Choroid plexus epithelial cell (primary cell): ENCODE measurements at places on chromosomes 7 and 10.
A peak's percentile ranks its signal among the peaks of the same experiment; 100 is the strongest.

- DNase-seq = peak; percentile 48
Observed at GRCh38 chr10:6738112-6738768, 158.2 kb upstream of the PRKCQ start.

DNA sequence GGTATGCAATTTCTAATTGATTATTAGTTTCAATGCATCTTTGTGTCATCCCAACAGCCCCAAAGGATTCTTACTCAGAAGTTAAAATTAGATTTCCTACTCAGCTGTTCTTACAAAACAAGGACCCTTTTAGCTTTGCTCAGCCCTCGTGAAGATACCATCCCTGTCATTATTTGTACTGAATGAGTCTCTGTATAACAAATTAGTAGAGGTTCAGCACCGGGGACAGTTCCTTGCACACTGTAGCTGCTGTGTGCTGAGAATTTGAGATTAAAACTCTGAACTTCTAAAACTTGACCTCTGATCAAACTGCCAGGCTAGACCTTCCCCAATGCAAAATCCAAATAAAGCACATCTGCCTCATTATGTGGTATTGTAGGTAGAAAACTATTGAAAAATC, 299.1 kb downstream of the LHFPL3 start:
- peak; percentile 36 for DNase-seq

DNA sequence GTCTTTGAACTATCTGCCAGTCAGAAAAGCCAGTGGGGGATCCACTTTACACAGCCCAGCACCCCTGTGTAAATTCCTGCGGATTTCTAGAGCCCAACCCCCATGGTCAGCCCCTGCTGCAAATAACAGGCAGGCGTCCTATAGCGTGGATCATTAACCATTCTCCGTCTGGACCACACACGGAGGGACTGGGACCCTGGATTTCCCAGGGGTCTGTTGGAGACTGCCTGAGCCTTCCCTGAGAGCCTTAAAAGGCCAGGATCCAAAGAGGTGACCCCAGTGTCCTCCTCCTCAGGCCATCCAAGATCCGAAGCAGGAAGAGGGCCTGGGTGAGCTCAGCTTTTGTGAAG, 11.2 kb upstream of the GRID1 start:
- no peak for DNase-seq

DNA sequence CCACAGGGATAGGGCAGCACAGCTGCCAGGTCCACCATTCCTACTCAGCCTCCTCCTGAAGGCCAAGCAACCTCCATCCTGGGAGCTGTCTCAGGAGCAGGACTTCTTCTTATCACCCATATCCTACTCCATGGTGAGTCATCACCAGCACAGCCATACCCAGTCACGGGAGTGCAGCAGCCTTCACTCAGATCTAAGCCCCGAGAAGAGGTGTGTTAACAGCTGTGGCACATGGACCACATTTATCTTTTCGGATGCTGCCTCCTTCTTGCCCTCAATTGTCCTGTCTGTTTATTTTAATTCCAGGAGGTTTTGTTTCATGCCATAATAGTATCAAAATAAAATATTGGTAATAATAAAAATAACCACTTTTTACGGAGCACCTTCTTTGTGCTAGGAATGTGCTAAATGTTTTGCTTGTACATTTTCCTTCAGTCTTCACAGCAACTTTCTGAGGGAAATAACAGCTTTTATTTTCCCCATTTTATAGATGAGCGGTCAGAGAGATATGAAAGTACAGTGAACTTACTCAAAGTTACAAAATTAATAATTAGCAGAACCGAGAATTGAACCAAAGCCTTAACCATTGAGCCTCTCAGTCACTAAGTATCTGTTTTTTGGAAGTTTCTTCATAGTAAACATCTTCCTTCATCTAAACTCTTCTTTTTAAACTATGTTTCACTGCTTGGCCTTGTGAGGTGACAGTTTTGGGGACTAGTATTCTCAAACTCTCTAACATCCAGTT, 2.5 kb upstream of the KEL start:
- no peak for DNase-seq

- no peak for DNase-seq
Observed at GRCh38 chr7:98935811-98936210, 57.5 kb downstream of the TRRAP start.

DNA sequence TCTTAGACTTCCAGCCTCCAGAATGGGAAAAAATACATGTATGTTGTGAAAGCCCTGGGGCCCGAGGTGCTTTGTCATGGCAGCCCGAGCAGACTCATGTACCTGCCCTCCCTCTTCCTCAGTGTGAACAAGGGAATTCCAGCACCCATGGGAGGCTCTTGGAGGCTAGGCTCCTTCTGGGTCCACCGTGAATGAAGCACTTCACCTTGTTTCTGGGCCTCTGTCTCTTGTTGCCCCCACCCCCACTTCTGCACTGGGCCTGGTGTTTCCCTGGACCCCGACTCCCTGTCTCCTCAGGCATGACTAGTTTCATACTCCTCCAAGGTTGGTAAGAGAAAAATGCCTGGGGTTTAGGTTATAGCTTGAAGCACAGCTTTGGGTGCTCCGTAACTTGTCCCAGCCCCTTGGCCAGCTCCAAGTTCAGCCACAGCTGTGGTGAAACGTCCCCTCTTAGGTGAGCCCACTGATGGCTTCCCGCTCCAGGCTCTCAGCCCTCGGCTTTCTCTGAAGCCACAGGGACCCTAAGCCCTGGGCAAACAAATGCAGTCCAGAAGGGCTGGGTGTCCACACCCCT, 30.2 kb upstream of the ARHGAP22 start:
- DNase-seq = no peak

- no peak for DNase-seq
Observed at GRCh38 chr7:63521-64021, 128.8 kb upstream of the FAM20C start.

GRCh38 chr7:121547544-121548092, 151.5 kb upstream of the FAM3C start:
- DNase-seq = peak; percentile 90

DNA sequence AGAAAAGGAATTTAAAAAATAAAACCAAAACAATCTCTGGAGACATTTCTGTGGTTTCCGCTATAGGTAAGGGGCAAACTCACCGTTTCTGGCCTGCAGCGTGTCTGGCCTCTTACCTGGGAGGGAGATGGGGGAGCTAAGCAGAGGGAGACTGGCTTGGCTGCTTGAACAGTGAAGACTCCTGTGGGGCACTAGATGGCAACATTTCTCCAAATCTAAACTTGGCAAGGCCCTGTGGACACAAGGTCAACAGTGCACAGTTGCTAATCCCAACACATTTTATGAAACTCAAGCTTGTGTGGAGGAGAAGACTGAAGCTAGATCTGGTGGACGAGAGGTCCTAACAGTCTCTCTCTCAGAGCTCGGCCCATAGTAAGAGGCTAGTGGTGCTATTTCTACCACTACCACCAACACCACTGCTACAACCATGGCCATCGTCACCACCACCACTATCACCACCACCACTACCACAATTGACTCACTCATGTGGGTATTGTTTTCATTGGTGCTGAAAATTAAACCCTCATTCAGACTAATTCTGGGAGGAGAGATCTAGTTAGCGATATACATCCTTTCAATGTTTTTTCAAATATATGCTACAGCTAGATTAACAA, 28.4 kb upstream of the CDHR3 start:
- DNase-seq = peak; percentile 84

DNA sequence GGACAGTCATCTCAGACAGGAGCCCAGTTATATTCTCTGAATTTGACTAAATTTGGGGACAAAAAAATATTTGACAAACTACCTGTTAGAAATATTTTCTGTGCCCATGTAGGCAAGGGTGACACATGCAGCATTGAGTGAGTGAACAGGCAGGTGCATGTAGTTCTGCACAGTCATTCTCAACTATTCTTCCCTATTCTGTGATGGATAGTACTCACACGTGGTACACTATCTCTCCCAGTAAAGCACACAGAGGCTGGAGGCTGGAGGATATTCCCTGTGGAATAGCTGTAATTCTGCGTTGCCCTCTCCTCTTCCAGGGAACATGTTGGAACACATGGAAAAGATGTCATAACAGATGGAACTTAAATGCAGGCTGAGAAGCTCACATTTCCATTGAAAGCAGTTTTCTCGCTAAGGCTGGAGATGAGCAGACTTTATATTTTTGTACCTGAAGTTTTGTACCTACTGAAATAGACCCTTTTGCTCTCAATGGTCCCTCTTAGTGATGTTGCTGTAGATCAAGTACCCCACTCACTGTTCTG, 75.0 kb downstream of the GPR141 start:
- DNase-seq = no peak

DNA sequence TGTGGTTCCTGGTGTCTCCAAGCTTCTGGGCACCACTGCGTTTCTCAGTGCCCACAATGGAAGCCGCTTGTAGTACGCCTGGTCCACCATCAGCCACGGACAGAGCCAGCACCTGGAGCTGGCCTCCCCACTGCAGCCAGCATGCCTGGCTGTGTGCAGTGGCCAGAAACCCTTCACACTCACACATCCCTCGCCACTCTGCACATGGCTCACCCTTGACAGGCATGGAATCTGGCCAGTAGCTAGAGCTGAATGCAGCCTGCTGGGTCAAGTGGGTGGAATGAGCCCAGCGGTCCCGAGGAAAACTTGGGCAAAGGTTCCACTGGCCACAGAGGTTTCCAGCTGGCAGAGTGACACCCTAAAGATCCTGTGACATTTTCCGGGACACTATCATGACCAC, 146.0 kb upstream of the ADO start:
- DNase-seq = no peak

- no peak for DNase-seq
Observed at GRCh38 chr7:41661596-41661995, 41.3 kb downstream of the INHBA start.

DNA sequence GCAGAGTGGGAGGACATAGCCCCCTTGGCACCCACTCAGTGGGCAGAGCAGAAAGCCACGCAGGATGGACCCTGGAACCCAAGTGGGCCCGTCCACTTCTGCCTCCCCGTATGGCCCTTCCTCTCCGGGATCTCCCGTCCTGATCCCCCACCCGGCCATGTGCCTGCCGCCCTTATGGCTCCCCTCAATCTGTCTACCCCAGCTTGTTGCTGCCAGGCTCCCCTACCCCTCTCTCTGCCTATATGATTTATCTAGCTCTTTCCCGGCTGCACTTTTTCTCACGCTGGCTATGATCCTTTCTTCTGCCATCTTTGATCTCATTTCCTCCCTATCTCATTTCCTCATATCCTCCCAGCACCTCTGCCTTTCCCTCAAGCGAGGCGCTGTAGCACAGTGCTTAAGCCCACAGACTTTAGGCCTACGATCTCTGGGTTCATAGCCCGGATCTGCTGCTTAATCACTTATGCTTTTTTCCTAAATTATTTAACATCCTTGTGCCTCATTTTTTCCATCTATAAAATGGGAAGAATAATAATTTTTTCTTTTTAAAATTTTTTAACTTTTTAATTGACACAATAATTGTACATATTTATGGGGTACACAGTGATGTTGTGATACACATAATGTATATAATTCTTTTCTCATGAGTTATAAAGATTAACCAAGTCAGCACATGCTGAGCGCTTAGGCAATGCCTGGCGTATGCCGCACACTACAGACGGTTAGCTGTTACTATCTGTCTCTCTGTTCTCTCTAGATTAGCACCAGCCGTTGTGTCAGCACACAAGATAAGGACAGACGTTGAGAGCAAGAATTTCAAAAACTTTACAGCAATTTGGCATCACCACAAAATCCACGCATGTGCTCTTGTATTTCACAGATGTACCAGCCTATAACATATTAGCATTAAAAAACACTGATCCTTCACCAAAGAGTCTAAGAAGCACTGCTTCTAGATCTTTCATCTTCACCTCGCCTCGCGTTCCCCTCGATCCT, 18.1 kb downstream of the KCNH2 start:
- DNase-seq = no peak

DNA sequence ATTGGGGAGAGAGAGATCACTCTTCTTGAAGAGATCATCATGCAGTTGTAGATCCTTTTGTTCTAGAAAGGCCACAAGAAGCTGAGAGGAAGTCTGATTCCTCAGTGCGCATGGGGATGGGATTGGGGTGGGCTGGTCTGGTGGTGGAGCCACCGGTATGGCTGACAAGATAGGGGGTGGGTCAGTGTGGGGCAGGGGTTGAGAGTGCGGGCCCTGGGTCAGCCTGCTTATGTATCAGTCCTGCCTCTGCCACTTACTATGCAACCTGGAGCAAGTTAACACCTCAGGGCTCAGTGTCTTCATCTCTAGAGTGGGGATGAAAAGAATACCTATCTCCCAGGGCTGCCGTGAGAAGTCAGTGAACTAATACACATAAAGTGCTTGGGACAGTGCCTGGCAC, 8.0 kb downstream of the SMARCD3 start:
- DNase-seq = no peak

DNA sequence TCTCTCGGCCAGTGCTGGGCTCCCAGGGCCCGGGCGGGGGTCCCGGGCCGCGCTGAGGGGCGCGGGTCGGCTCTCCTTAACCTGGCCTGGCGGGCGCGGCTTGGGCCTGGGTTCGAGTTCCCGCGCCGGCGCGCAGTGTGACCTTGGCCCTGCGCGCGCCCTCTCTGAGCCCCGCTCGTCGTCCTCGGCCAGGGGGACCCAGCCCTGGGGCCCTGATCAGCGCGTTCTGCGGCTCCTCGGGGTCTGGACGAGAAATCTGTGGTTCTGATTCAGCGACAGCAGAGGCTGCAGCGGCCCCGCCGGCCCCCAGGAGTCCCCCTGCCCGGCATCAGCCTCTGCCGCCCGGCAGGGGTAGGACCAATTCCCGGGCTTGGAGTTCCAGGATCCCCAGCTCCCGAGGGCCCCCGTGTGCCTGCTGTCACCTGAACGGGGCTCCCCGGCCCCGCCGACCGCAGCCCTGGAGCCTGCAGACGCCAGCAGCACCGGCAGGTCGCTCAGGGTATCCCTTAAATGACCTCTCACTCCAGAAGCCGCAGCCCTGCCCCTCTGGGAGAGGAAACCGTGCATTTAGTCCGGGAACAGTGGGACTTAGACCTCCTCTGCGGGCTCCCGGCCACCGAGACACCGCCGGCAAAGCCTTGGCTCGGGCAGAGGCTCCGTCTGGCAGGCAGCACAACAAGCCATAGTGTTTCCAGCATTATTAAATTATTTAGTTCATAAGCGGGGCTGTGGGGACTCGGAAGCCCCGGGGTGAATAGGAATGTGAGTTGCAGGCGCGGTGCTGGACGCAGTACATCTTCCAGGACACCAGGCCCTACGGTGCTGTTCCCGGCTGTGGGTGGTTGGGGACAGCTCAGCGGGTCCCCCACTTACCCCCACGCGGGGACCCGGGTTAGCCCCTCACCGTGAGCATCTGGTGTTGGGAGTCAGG, 572 bp downstream of the CHST12 start:
- DNase-seq = peak; percentile 35

DNA sequence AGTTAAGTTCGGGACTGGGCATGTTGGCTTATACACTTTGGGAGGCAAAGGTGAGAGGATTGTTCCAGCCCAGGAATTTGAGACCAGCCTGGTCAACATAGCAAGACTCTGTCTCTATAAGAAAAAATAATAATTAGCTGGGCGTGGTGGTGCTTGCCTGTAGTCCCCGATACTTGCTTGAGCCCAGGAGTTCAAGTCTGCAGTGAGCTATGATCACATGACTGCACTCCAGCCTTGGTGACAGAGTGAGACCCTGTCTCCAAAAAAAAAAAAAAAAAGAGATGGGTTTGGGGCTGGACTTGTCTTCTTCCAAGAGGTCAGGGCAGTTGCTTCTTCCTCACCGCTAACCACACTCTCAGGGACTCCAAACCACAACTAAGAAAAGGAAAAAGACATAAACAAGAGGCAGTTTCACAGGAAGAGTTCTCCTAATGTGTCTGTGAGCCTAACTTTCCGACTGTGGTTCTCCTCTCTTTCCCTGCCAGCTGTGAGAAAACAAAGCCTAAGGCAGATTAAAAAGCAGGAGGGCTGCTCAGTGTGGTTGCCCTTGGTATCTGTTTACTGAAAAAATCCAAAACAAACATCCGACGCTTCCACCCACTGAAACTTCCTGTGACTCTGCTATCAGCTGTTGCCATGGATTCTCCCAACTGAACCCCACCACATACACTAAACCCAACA, 2.4 kb upstream of the SERPINE1 start:
- peak; percentile 93 for DNase-seq

- no peak for DNase-seq
Observed at GRCh38 chr7:73507556-73507955, 14.5 kb downstream of the BAZ1B start.
